ENCODE measurements at places on chromosomes 4 and X. TPM values are rescaled to one million over a fixed set of nuclear protein-coding genes. Genes with fewer than 3 reads are reported as not detected.

The RBPJ gene
- total RNA-seq: 112 TPM

The MAGEE1 gene
- 1.2 TPM for total RNA-seq

DNA sequence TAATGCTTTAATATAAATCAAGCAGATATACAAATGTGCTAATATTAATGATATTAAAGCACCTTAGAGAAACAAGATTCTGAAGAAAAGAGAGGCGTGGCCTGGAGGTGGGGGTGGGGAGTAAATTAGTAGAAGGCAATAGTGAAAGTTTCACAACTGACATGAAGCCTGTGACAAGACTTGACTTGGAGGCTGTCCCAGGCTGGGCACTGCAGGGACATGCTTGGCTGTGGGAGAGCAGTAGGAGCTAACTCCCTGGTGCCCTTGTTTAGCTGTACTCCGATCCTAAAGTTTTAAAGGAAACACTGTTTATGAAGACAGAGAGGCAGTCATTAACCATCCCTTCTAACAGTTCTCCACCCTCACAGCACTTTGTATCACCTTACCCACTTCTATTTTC lies 239.0 kb upstream of the MAB21L2 start:
- DNase-seq: no peak

DNA sequence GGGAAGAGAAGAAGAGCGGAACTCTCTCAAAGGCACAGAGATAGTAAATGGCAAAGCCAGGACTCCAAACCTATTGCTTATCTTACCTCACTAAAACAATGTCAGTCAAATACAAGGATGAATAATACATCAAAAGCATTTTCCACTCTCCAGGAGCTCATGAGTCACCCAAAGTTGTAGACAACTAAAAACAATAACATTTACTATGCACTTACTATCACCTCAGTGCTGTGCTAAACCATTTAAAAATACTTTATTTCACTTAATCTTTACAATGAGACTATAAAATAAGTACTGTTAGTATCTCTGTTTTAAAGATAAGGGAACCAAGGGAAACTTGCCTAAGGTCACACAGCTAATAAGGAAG lies 163.2 kb upstream of the SPANXC start:
- DNase-seq: no peak

DNA sequence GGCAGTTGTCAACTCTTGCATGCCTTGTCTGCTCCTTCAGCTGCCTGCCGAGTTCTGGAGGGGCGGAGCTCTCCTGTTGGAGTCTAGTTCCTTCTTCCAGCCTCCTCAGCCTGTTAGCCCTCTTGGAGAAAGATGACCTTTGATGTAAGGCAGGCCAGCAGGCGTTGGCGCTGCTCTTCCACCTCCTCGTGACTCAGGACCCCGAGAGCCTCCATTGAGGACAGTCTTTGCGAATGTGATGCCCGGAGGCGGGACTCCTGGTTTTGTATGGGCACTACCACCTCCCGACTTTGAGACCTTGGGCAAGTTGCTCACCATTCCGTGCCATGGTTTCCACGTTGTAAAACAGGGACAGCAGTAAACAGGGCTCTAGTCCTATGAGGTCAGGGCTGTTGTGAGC lies 108.3 kb downstream of the TENM3 start:
- no peak for DNase-seq

All from mesenteric fat pad (tissue), 1 donor.